Glomerular endothelial cell (primary cell): ENCODE measurements at places on chromosomes 12 and 14. TPM values are rescaled to one million over a fixed set of nuclear protein-coding genes. Genes with fewer than 3 reads are reported as not detected.

GRCh38 chr12:80813820-80814219 lies 97.1 kb downstream of the MYF5 start:
- DNase-seq, result no peak

DNA sequence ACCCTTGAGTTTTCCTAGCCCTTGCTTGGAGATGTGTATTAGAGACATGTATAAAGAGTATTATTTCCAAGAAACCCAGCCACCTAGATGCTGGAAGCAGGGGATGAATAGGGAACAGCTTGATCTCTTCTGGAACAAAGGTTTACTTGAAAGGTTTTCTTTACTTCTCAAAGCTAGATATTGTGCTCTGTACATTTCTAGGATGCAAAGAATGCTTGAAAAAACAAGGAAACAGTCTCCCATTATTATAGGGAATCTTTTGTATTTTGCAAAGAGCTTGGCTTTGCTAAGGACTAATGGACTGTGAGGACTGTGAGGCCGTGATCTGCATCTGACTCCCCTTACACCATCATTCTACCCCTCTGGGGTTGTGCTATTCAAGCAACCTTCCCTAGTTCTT lies 77.9 kb downstream of the PRICKLE1 start:
- no peak for DNase-seq

DNA sequence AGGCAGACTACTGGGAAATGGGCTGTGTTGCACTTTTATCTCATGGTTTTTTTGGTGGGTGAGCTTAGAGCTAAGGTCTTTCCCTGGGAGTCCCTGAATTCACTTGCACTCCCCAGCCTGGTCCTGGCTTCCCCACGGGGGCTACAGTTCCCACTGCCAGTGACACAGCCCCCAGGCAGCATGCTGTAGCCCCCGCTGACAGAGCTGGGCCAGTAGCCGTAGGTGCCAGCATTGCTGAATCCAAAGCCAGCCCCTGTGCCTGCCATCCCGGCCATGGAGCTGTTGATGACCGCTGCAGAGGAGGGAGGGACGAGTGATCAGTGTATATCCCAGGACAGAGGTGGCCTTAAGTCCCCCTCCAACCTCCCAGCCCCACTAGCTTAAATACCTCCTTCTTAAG lies 6.9 kb upstream of the KRT72 start:
- no peak for DNase-seq

GRCh38 chr12:132238488-132238854 lies 90.9 kb downstream of the GALNT9 start:
- no peak for DNase-seq

DNA sequence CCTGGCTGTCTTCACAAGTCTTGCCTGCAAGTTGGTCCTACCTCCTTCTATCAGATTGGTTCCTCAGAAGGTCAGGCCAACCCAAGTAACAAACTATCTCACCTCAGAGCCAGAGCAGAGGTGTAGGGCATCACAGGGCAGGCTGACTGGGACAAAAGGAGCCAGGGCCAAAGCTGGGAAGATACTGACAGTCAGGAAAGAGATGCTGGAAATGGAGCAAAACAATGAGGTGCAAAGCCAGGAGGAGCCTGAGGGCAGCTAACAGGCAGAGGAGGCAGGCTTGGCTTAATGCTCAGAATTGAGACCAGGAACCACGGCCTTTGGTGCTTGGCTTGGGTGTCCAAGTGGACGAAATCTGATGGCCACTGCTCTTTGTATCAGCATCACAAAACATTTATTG lies 68.4 kb upstream of the PNMA1 start:
- no peak for DNase-seq

The GPR68 gene
- 3.1 and 3.7 TPM in 2 replicates for total RNA-seq

The AICDA gene
- not detected in 2 replicates for total RNA-seq

The KLRD1 gene
- total RNA-seq, result 0.05 and 0.06 TPM in 2 replicates

The TAS2R50 gene
- 0.15 and 2.0 TPM in 2 replicates for total RNA-seq
